Ecto neural progenitor cell (in vitro differentiated cells): ENCODE measurements at places on chromosomes 16 and 17.
A peak's percentile ranks its signal among the peaks of the same experiment; 100 is the strongest.

DNA sequence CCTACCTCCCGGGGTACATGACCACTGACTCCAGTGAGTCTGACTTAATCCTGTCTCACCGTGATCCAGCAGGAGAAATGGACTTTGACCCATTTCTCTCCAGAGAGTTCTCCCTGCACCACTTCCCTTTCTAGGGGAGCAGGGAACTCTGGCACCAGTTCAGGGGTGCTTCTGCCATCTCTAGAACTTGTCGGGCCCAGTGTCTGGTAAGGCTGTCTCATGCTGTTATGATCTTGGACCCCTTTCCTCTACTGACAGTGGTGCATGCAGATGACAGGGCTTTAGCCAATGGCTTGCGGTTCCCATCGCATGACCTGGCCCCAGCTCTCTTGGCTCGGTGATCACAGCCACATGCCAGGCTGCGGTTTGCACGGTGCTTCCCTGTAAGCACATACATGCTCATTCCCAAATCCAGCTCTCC, 62.0 kb downstream of the SLC39A11 start:
- no peak for DNase-seq

DNA sequence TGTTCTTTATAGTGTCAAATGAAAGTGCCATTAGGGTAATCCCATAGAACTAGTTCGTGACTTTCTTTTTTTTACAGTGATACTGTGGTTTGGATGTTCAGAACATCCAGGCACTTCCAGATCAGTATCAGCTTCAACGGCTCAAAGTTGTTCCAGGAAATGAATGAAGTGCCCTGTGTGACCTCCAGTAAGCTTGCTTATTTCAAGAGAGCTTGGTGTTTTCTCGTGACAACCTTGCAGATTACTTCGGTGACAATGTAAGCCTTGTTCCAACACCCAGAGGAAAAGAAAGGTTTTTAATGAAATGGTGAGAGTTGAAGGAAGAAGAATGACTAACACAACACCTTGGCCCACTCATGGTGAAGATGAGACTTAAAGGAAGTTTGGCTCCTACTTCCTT, 16.0 kb upstream of the KCNJ16 start:
- DNase-seq, result no peak

DNA sequence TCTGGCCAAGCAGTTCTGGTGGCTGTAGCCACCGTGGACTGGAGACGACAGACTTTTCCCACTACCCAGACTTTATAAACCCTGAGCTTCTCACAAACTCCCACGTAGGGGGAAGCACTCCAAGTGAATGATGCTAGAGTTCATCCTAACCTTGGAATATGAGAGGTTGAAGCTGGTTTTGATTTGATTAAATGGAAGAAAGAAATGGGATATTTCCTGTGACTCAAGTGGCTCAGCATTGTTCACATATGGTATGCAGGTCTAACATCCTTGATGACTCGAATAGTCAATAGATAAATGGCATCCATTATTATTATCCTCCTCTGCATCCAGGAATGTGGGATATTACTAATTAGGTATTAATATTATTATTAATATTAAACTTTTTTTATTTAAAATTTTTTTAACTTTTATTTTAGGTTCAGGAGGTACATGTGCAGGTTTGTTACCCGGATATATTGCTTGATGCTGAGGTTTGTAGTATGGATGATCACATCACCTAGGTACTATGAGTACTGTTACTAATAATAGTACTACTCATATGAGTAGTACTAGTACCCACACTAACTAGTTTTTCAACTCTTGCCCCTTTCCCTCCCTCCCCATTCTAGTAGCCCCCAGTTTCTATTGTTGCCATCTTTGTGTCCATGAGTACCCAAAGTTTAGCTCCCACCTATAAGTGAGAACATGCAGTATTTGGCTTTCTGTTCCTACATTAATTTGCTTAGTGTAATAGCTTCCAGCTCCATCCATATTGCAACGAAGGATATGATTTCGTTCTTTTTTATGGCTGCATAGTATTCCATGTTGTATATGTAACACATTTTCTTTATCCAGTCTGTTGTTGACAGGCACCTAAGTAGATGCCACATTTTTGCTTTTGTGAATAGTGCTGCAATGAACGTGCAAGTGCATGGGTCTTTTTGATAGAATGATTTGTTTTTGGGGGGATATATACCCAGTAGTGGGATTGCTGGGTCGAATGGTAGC, 22.9 kb downstream of the PIK3R6 start:
- DNase-seq, result no peak

DNA sequence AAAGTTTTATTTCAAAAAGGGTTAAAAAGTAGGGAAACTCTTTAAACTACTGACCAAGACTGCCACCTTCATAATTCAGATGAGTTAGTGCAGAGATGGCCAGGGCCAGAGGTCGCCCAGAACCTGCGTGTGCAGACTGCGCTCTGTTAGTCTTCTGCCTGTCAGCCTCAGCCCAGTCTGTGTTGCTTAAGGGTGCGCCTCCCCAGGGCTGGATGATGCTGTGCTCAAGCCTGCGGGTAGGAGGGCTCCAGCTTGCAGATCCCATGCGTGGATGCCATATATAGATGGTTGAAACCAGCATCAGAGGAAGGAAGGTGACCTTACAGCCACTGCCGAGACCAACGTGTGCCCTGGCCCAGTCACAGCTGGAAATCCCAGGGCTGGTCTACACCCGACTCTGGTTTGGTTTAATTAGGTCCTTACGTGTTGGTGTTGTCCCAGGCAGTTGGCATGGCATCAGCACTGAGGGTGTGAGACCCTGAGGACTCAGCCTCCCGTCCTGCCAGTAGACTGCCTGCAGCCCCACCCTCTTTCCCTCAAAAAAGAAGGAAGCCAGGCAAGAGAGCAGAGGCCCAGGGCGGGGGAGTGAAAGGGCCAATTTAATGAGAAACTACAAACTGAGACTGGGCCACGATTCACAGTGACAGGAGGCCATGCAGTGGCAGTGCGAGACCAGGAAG, 27.7 kb downstream of the CDIP1 start:
- DNase-seq, result no peak

GRCh38 chr17:58969156-58969555, 137.5 kb downstream of the TRIM37 start:
- no peak for DNase-seq

GRCh38 chr16:8848231-8848938, 20.4 kb downstream of the CARHSP1 start:
- DNase-seq, result peak; percentile 24

DNA sequence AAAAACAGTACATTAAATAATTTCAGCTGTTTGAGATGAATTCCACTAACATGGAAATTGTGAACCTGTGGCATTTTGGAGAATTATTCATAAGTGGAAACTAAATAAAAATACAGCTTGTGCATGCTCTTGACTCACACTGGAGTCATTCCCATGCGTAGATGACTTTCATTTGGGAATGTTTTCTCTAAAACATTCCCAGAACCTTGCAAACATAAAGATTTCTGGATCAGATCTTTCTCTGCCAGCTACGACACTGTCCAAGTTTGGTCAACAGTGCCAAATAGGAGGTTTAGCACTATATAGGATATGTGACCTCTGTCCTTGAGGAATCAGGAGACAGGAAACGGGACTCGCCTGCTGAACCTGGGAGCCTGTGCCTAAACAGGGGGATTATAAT, 400.9 kb downstream of the SLC39A11 start:
- DNase-seq, result no peak

DNA sequence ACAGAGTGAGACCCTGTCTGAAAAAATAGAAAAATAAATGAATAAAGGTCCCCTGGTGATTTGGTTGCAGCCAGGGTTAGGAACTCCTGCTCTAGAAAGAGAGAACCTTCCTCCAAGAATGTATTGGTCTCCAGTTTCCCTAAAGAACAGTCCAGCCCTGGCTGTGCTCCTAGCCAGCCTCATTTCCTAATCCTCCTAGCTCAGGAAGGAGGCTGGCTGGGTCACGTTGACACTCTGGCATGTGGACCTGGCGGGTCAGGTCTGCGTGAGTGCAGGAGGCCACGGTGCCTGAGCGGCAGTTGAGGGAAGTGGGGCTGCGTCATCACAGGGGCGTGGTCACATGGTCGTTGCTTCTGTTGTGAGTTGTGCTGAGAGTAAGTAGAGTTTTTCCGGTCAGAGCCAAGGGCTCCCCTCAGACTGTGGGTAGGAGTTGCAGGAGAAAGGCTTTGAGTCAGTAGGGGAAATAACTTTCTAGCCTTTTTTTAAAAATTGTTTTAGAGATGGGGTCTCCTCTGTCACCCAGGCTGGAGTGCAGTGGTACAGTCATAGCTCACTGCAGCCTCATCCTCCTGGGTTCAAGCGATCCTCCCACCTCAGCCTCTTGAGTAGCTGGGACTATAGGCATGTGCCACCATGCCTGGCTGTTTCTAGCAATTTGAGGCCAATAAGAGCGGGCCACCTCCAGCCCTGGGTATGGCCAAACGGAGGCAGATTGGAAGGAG, 194.0 kb upstream of the CIBAR2 start:
- no peak for DNase-seq

DNA sequence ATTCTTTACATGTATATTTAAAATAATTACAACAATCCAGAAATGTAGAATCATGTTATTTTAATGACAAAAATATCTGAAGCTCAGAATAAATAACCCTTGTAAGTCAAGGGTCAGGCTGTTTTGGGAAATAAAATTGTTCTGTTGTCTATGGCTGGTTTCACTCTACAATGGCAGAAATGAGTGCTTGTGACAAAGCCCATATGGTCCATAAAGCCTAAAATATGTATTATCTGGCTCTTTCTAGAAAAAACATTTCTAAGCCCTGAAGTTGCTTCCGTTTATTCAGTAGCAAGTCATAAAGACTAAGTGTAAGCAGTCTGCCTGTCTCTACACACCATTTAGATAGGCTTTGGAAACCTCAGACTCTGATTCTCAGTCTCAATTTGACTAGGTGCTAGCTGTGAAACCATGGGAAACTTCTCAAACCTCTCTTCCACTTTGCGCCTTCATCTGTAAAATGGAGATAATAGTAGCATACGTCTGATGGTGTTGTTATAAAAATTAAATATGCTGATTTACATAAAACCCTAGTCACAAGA, 365.7 kb upstream of the CA10 start:
- DNase-seq, result no peak

DNA sequence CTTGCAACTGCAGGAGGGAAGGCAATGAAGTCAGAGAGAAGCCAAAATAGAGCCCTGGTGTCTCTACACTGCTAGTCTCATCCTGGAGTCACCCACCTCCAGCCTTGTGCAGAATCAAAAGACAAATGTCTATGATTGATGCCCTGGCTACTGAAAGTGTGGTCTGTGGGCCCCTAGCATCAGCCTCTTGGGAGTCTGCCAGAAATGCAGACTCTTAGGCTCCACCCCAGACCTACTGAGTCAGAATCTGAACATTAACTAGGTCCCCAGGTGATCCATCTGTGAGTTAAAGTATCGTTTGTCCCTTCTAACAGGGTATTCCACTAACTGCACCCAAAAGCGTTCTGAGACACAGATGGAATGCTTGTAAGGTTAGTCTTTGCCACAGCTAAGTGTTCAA, 21.2 kb downstream of the EARS2 start:
- DNase-seq, result no peak

GRCh38 chr16:47197536-47198179, 53.9 kb upstream of the NETO2 start:
- no peak for DNase-seq

DNA sequence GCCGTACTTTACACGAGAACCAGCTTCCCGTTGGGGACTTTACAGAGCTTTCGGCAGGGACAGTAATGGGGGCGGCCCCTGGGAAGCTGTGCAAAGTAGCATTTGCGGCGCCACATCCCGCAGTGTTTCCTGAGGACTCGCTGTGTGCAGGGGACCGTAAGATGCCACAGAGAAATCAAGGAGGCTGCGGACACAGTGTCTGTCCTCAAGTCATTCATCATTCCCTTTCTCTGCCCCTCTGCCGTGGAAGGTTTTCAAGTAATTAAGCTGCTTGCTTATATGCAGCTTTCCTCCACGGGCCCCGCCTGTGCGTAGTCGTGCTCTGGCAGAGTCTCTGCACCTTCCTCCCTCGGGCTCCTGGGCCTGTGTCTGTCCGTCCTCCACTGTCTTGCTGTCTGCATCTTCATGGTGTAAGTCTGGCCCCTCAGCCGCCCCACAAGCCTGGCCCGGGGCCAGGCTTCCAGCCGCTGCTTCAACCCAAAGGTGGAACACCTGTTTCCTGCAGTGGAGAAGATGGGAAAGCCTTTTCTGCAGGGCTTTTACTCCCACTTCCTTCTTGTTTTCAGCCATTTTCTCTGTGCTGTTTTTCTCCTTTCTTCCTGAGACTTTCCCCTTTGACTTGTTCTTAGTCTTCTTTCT, 216.9 kb upstream of the CHMP6 start:
- DNase-seq, result no peak

GRCh38 chr16:86676254-86676670, 97.9 kb downstream of the FOXL1 start:
- no peak for DNase-seq

DNA sequence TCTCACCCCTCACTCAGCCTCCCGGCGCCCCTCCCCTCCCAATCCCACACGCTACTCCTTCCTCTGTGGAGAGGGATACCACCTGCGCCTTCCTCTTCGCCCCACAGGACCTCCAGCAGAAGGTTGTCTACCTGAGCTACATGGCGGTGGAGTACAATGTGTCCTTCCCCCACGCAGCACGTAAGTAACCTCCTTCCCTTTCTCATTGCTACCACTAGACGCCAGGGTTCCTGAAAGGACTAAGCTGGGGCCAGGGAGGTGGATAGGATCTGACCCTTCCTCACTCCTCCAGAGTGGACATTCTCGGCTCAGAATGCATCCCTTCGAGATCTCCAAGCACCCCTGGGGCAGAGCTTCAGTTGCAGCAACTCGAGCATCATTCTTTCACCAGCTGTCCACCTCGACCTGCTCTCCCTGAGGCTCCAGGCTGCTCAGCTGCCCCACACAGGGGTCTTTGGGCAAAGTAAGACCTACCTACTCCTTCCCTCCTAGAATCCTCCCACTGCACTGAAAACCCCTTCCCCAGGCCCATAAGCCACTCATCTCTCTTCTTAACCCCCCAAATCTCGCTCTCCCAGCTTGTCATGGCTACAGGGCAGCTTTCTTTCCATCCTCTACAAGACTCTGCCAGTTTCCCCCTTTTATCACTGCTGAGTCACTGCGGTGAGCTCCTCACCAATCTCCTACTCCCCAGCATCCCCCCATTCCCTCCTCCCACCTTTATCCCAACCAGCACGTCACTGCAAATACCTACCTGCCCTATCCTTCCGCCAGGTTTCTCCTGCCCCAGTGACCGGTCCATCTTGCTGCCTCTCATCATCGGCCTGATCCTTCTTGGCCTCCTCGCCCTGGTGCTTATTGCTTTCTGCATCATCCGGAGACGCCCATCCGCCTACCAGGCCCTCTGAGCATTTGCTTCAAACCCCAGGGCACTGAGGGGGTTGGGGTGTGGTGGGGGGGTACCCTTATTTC, 1.5 kb downstream of the CD68 start:
- no peak for DNase-seq

- DNase-seq, result no peak
Observed at GRCh38 chr16:75264999-75265910, 13.8 kb upstream of the BCAR1 start.
